ENCODE measurements at places on chromosomes 7 and 10.

DNA sequence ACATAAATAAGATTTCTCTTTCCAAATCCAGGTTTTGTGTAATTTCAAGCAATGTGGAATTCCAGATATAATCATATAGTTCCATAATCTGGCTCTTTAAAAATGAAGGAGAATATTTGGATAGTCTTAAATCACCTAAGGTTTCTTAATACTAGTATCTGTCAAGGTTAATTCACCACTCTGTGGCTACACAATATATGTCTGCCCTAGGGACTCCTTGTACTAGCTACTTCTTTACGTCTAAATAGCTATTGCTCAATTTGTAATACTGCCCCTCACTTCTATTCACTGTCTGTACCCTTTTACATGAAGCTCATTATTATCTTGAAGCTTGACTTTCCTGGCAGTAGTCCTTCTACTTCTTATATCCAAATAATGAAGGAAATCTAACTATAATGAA, 47.2 kb downstream of the CACNA2D1 start:
- DNase-seq, result no peak

DNA sequence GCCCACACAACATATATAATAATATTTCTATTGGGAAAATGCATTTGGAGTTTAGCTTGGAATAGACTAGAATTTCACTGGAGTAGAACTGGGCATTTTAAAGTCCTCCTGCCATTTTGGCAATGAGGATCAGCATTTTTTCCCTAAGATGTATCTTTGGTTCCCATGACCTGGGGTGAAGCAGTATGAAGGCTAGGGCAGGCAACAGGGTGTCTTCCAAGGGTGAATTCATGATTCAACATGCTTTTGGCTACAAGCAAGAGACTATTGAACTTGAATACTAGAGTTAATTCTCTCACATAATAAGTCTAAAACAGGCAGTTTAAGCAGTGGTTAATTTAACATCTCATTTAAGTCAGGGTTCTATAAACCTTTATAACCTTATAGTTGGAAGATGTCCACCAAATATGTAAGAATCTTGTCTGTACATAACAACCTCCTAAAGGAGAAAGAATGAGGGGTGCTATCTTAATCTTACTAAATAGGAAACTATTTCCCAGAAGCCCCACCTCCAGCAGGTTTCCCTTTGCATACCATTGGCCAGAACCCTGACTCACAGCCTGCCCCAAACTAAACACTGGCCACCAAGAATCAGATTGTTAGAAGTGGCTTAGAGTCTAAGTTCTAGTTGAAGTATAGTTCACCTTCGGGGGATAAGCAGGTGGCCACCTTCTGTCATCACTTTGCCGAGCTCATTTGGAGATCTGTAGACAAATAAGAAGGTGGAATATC, 96.0 kb upstream of the PRPS1L1 start:
- DNase-seq, result no peak

DNA sequence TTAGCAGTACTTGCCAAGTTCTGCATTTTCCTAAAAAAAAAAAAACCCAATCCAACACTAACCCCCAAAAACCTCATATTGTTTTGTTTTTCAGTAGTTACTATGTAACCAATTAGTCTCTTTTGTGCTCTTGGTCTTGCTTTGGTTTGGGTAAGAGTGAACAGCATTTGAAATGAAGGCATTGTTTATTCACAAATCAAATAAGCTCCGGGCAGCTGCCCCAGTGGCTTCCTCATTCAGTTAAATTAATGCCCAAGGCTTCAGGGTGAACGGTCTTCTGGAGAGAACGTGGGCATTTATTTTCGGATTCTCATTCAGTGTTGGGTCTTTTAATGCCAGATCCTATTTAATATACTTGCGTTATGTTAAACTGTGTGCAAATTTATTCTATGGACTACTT, 108.7 kb downstream of the GFRA1 start:
- DNase-seq, result no peak

DNA sequence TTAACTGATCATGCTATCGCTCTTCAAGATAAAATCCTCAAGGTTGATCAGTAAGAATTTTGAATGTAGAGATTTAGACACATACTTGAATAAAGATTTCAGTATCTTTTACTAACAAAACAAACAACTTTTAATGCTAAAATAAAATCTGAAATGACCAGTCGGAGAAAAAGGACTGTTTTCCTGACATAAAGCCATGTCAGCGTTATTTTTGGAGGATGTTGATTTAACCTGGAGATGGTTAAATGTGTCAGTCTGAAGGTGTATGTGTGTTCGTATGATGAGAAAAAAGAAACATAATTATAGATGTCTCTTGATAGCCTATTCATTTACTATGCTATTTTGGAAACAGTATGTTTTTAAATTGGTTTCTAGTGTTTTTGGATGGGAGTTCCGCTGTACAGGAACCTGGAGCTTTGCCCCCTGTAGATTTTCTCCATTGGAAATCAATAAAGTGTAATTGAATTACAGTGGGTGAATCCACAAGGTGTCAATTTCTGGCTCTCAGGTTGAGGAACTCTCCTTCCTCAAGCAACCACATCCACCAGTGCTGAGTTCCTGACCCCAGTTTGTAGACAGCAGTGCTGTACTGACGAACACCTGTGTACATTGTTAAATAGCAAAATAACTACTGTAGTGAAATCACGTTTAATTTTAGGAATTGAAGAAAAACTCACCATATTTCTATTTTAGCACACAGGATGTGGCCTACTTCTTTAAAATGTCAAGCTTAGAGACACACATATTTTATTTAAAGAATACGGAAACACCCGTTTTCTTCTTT, 670.1 kb downstream of the MAGI2 start:
- DNase-seq, result no peak

DNA sequence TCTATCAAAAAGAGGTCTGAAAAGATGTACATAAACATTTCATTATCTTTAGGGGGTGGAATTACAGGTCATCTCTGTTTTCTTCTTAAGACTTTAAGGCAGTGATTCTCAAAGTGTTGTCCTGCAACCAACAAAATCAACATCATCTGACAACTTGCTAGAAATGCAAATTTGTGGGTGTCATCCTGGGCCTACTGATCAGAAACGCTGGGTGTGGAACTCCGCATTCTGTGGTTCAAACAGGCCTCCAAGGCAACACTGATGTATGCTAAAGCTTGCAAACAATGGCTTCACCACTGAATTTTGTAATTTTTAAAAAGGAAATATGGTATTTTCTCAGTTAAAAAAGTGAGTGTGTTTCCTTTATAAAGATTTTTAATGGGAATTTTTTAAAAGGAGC, 402.0 kb upstream of the LRRN3 start:
- no peak for DNase-seq

DNA sequence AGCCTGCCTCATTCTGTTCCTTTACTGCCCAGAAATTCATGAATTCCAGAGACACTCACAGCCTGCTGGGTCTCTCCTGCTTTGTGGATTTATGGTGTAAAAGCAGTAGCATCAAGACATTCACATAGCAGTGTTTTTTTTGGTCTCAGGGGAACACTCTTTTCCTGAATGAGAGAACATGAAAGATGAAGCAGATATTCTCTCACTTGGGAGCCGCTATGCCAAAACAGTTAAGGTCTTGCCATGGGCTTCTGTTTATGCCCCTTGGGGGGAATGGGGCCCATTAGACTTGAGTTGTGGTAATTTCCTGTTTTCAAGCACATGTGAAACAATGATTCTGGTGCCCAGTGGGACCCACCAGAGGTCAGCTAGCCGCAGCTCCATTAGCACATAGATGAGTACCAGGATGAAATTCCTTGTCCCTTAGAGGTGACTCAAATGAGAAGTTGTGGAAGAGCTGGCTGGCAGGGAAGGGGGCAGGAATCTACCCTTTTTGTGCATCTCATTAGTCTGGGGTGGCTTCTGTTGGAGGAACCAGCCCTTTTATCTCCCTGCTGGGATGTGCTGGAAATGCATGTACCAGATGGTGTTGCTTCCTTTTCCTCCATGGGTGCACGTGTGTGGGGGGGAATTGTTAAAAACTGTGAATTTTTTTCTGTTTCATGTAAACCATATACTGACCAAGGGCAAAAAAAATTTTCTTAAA, 13.3 kb downstream of the BMPER start:
- DNase-seq, result peak; percentile 60

DNA sequence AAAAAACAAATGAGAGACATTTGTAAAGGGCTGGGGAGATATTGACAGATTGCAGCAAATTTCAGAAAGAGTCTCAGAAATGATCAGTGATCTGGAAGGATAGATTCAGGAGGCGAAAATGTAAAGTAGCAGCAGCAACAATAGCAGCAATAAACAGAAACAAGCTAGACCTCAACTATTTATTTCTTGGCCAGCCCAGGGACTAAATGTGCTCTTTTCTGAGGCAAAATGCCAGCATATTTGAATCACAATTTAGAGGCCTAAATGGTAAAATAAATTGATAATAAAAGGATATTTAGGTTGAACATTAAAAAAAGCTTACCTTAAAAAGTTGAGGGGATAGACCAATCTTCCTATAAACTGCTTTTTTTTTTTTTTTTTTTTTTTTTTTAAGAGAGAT, 134.6 kb upstream of the ITGB1 start:
- no peak for DNase-seq

DNA sequence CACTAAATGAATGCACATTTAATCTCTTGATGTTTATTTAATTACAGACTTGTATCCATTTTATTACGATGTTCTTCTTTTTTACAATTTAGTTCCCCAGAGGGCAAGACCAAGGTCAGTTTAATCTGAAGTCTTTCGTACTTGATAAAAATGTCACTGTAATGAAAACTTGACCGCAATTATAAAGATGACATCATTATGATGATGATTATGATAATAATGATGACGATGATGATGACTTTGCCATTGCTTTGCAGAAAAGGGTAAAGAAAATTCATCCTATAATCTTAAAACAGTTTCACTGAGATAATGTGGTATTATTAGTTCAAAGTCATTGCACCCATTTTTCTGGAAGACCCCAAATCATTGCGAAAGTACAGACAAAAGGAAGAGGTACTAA, 290.1 kb downstream of the NEBL start:
- no peak for DNase-seq

DNA sequence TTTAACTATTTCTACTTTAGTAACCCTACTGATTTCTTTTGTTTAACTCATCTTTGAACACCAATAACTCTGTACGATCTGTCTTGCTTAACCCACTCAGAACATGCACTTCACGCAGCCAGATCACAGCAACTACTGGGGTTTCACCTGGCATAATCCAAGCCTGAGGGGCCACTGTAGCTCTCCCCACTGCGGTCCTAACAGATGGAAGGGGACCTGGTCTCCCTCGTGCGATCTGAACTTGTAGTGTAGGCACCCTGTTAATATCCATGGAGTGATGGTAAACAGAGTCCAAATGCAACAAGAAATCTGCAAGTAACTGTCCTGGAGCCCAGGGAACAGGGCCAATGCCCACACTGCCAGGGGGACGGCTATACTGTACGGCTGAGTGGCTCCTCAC, 45.5 kb downstream of the INSIG1 start:
- DNase-seq, result no peak

DNA sequence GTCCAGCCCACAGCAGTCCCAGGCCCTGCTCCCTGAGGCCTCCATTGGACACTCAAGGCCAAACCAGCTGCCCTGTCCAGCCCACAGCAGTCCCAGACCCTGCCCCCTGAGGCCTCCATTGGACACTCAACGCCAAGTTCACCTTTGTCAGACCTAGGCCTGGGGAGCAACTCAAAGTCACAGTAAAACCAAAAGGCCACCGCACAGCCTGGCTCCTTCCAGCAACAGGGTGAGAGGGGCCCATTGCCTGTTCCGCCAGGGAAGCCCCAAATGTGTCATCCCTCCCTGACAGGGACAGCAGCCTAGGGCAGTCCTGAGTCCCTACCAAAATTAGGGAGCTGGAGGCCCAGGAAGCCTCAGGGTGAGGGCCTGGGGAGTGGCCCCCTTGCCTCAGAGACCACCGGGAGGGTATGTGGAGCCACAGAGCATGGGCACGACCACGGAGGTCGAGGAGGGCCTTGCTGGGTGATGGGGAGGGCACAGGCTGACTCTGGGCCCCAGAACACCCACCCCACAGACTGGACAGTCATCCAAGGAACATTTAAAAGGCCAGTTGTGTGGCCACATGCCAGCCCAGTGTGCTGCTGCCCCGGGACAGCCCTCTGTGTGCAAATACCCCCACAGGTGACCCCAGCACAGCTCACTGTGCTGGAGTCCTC, 66.5 kb upstream of the PPP2R2D start:
- no peak for DNase-seq

GRCh38 chr7:55975988-55976633, 11.7 kb downstream of the NIPSNAP2 start:
- DNase-seq, result no peak

- peak; percentile 55 for DNase-seq
Observed at GRCh38 chr10:52801947-52802346, 29.4 kb upstream of the MBL2 start.

DNA sequence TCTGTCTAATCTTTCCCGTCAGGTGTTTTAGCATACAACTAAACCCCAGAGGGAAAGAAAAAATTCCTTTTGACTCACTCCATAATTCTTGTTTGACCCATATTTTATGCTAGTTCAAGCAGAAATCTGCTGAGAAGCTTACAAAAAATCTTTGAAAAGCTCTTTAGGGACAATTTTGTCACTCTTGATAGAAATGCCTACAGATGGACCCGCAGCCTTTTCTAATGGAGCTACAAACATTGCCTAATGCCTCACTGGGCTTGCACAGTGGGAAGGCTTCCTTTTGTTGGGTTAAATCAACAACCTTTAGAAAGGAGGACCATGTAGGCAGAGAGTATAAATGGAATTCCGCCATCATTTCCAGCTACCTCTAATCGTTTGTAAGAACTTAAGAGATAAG, 344.5 kb downstream of the PCLO start:
- no peak for DNase-seq

DNA sequence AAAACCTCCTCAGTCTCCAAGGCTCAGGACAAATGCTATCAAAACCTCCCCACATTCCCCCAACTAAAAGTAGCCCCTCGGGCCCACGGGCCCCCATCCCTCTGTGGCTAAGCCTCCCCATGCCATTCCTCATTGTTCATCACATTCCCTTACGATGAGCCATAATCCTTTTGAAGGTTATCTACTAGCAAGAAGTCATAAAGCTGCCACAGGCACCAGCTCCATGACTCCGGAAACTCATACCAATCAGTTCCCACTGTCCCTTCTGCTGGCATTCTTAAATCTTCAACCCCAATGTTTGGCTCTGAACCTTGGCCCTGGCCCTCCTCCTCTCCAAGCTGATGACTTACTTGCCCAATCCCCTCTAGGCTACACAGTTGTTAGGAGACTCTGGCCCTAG, 19.4 kb upstream of the TM9SF3 start:
- DNase-seq, result no peak

- DNase-seq, result peak; percentile 26
Observed at GRCh38 chr10:128009372-128010126, 102.6 kb downstream of the PTPRE start.

GRCh38 chr7:149729983-149730801, 43.2 kb downstream of the ZNF467 start:
- DNase-seq, result no peak

GRCh38 chr7:130254555-130254954, 12.1 kb upstream of the CPA2 start:
- DNase-seq, result no peak

- no peak for DNase-seq
Observed at GRCh38 chr7:149846436-149847046, 8.4 kb downstream of the ZNF862 start.
